A549 treated with CpdA at 1 μM for 4 hours (cell line): ENCODE measurements at places on chromosomes 7 and 10. TPM values are rescaled to one million over a fixed set of nuclear protein-coding genes. Genes with fewer than 3 reads are reported as not detected.

Gene GHRHR
- not detected in 5 replicates for total RNA-seq

Gene FKBP6
- not detected in 5 replicates for total RNA-seq

Gene COMMD3
- total RNA-seq: 48.4 to 52.2 TPM (median 49.5 TPM) in 5 replicates

Gene CLCN1
- 0.05 TPM in 1 of 5 replicates, not detected in the others for total RNA-seq

Gene SKIDA1
- 0.85 to 1.6 TPM (median 1.5 TPM) in 5 replicates for total RNA-seq

Gene IFIT1B
- total RNA-seq: not detected in 5 replicates

Gene C10orf95
- 0.08 to 0.34 TPM (median 0.11 TPM) in 5 replicates for total RNA-seq

Gene TAS2R5
- 0.40 to 0.59 TPM (median 0.54 TPM) in 5 replicates for total RNA-seq

Gene NPFFR1
- not detected in 5 replicates for total RNA-seq

Gene SYNPO2L
- 0.03 TPM in 1 of 5 replicates, not detected in the others for total RNA-seq

Gene TMEM270
- 0.17 to 0.23 TPM (median 0.20 TPM) in 3 of 5 replicates, not detected in the others for total RNA-seq

Gene EN2
- 0.54 to 1.1 TPM (median 0.93 TPM) in 5 replicates for total RNA-seq

Gene CUBN
- 0.05 to 0.28 TPM (median 0.11 TPM) in 5 replicates for total RNA-seq

Gene TRPV5
- not detected in 5 replicates for total RNA-seq

Gene PROSER2
- 32.1 to 41.8 TPM (median 40.9 TPM) in 5 replicates for total RNA-seq

Gene DKK1
- 302 to 387 TPM (median 332 TPM) in 5 replicates for total RNA-seq

Gene AQP1
- total RNA-seq: 0.36 to 0.70 TPM (median 0.45 TPM) in 5 replicates

Gene DPYSL4
- total RNA-seq: 14.3 to 20.5 TPM (median 19.1 TPM) in 5 replicates

Gene AKR1C2
- total RNA-seq: 3,008 to 3,788 TPM (median 3,160 TPM) in 5 replicates

Gene MBL2
- not detected in 5 replicates for total RNA-seq

Gene UCMA
- not detected in 5 replicates for total RNA-seq

Gene LIPF
- not detected in 5 replicates for total RNA-seq

Gene MAPK8
- 31.9 to 51.0 TPM (median 41.2 TPM) in 5 replicates for total RNA-seq

Gene LRRC61
- total RNA-seq: 0.03 to 0.34 TPM (median 0.09 TPM) in 4 of 5 replicates, not detected in the other

Gene CUX1
- total RNA-seq: 43.0 to 47.4 TPM (median 45.0 TPM) in 5 replicates

Gene BPGM
- 19.3 to 24.2 TPM (median 20.1 TPM) in 5 replicates for total RNA-seq

Gene CFAP58
- total RNA-seq: 0.09 to 0.15 TPM (median 0.12 TPM) in 5 replicates

Gene HYAL4
- 0.08 to 0.13 TPM (median 0.09 TPM) in 3 of 5 replicates, not detected in the others for total RNA-seq

Gene RBAK
- 5.4 to 7.6 TPM (median 5.7 TPM) in 5 replicates for total RNA-seq

Gene CRCP
- total RNA-seq: 24.7 to 36.1 TPM (median 25.8 TPM) in 5 replicates

Gene NAT16
- 0.13 to 0.25 TPM (median 0.17 TPM) in 4 of 5 replicates, not detected in the other for total RNA-seq

Gene GCK
- total RNA-seq: 0.02 TPM in 1 of 5 replicates, not detected in the others

Gene MUC12
- total RNA-seq: 15.7 to 22.4 TPM (median 18.7 TPM) in 5 replicates

Gene SND1
- 105 to 116 TPM (median 114 TPM) in 5 replicates for total RNA-seq

Gene ZNF425
- total RNA-seq: 1.0 to 1.5 TPM (median 1.4 TPM) in 5 replicates

Gene NODAL
- not detected in 5 replicates for total RNA-seq

Gene SUN3
- 0.15 to 0.91 TPM in 2 of 5 replicates, not detected in the others for total RNA-seq

Gene CPN1
- total RNA-seq: 0.17 to 0.51 TPM (median 0.24 TPM) in 5 replicates

Gene A1CF
- total RNA-seq: 0.03 to 0.10 TPM (median 0.09 TPM) in 3 of 5 replicates, not detected in the others

Gene PHYHIPL
- total RNA-seq: 0.13 to 0.38 TPM (median 0.29 TPM) in 5 replicates

Gene PTPN20
- total RNA-seq: 4.0 to 5.3 TPM (median 4.5 TPM) in 5 replicates

Gene BAIAP2L1
- 50.8 to 56.2 TPM (median 55.3 TPM) in 5 replicates for total RNA-seq

Gene MEOX2
- total RNA-seq: not detected in 5 replicates

Gene STYXL1
- total RNA-seq: 38.4 to 42.4 TPM (median 39.6 TPM) in 5 replicates

Gene OPN1SW
- not detected in 5 replicates for total RNA-seq

Gene PNLIPRP1
- not detected in 5 replicates for total RNA-seq

Gene SEMA3D
- 0.05 to 0.17 TPM (median 0.05 TPM) in 3 of 5 replicates, not detected in the others for total RNA-seq

Gene ITPRID1
- not detected in 5 replicates for total RNA-seq

Gene VSTM4
- 0.34 to 0.54 TPM (median 0.39 TPM) in 5 replicates for total RNA-seq

Gene TMEM176A
- total RNA-seq: 0.03 to 0.15 TPM in 2 of 5 replicates, not detected in the others

Gene MYPN
- total RNA-seq: 2.5 to 4.0 TPM (median 2.7 TPM) in 5 replicates

Gene RPA3
- 82.0 to 105 TPM (median 102 TPM) in 5 replicates for total RNA-seq

Gene CPEB3
- total RNA-seq: 0.22 to 0.39 TPM (median 0.36 TPM) in 5 replicates

Gene SFRP4
- 2.8 to 4.8 TPM (median 3.6 TPM) in 5 replicates for total RNA-seq

Gene RAB19
- total RNA-seq: not detected in 5 replicates

Gene CALCR
- not detected in 5 replicates for total RNA-seq

Gene ACSL5
- total RNA-seq: 0.08 to 0.21 TPM (median 0.13 TPM) in 5 replicates

Gene SPAM1
- total RNA-seq: not detected in 5 replicates

Gene EPHB6
- total RNA-seq: 0.23 to 0.49 TPM (median 0.38 TPM) in 5 replicates
